ENCODE measurements at places on chromosomes 7 and 10.
A peak's percentile ranks its signal among the peaks of the same experiment; 100 is the strongest.

- no peak for DNase-seq
Observed at GRCh38 chr10:120741396-120741795, 109.8 kb upstream of the WDR11 start.

GRCh38 chr7:47326220-47326619 lies 255.7 kb downstream of the TNS3 start:
- DNase-seq, result no peak

- DNase-seq, result no peak
Observed at GRCh38 chr10:110330675-110331074, 26.0 kb upstream of the SMNDC1 start.

- no peak for DNase-seq
Observed at GRCh38 chr7:50714857-50715256, 67.8 kb downstream of the GRB10 start.

DNA sequence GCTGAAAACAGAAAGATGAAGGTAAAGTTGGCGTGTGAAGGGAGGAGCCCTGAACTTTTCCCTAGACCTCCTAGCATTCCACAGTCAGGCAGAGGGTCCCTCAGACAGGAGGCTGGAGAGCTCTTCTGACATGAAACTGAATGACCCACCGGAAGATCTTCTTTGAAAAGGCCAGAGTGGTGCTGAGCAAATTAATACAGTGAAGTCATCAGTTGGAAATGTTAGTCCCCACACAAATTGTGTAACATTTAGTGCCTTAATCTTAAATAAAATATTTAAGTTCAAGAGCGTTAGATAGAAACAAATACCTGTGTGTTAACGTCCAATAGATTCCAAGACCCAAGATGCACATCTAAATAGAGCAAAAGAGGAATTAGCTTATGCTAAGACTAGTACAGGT lies 49.0 kb upstream of the WNT16 start:
- DNase-seq, result no peak

- DNase-seq, result no peak
Observed at GRCh38 chr10:126242397-126243260, 145.6 kb downstream of the ADAM12 start.

GRCh38 chr7:117146511-117146910 lies 176.3 kb downstream of the WNT2 start:
- no peak for DNase-seq

DNA sequence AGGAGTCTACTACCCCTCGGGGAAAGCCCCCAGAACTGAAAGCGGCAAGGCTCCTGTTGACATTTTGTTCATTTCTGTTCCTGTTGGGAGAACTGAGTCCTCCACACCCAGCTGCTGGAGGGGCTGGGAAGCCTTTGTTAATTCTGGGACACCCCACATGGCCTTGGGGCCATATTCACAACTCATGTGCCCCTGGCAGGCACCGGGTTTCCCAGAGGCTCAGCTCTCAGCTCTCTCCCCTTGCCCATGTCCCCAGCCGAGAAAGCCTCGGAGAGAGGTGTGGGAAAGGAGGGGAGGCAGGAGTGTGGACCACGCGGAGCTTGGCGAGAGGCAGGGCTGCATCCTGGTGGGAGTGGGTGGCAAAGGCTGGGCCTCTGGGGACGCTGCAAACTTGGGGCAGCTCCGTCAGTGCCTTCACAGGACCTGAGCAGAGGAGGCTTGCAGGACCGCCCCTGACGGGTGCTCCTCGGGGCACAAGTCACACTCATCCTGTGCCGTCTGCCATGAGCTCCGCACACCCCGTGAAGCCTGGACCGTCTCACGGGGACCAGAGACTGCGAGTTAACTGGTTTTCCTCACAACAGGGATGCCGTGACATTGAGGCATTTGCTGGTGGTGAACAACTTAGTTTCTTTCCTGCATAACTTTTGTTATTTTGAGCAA lies 140.9 kb downstream of the DNAJB6 start:
- no peak for DNase-seq

DNA sequence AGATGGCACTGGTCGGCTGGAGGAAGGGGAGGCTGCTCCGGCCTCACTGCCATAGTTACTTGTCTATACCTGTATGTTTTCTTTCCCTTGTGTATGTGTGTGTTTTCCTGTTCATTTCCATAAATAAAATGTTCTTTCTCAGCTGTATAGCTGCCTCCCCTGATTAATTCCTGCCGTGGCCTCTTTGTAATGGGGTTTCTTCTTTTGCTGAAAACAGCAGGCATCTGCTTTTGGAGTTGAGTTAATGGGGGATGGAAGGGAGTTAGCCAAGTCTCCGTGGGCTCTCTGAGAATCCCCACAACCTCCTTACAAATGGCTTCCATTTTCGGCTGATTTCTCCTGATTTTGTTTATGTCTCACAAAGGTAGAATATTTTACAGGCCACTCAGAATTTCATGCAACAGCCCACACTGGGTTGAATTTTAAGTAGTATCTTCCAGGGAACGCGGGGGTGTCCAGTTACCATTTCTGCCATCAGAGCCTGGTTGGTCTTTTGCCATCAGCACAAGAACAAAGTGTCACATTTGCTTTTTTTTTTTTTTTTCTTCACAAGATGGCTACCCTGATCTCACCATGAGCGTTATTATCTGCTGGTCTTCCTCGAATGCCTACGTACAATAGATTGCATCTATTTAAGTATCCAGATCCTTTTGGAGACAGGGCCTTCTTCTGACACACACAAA lies 88.1 kb upstream of the NRP1 start:
- no peak for DNase-seq

GRCh38 chr7:120441850-120442249 lies 168.9 kb downstream of the KCND2 start:
- no peak for DNase-seq

DNA sequence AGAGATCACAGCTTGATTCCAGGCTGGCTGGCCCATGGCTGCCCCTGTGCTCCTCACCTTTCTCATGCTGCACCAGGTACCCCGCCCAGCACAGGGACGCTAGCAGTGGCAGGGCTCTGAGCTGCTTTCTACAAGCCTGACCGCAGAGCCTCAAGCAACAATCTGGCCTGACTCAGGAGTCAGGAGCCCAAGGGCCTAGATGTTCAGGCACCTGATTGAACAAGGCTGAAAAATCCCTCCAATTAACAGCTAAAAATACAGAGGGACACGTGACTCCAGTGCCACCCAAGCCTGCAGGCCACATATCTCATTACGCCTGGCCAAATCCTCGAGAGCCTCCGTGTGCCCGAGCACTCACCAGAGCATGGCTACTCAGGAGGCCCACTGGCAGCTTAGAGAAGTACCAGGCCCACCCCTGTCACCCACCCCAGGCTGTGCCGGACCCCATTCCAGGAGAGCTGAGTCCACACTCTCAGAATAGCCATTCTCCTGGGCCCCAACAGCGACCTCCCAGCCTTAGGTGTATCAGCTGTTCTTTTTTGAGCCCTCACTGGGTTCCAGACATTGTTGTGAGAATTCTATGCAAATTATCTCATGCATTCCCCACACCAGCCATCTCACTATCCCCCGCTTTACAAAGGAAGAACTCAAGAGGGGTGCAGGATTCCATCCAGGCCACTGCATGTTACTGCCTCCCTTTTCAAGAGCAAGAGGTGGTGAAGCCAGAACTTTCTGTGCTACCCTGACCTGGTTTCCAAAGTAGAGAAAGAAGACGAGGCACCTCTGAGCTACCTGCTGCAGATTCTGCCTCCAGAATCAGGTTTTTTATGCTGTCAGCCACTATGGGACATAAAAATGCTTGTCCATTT lies 98.3 kb downstream of the COL13A1 start:
- DNase-seq, result no peak

- no peak for DNase-seq
Observed at GRCh38 chr7:1457059-1457948, 2.0 kb downstream of the MICALL2 start.

DNA sequence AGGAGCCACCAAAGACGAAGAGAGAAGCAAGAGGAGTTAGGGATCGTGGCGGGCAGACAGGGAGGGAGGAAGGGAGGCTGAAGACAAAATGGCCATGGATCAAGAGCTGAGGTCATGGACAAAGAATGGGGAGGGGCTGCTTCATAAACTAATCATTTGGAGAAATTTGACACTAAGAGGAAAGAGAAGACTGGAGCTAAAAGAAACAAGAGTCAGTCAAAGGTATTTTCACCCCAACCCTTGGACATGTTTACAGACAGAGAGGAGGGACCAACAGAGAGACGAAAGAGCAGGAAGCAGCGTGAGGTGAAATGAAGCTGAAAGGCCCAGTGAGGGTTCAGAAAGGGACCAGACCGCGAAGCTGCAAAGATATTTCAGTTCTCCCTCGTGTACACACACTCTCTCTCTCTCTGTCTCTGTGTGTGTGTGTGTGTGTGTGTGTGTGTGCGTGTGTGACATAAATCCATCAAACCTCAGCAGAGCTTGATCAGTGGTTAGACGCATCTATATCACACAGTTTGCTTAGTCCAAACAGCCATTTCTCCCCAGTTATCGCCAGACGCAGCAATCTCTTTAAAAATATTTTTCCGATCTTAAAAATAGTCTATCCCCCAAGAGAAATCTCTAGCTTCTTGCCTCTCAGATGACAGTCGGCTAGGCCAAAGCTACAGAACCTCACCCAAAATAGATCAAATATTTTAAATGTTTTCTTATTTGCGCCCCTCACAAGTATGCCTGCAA lies 12.5 kb upstream of the CALD1 start:
- no peak for DNase-seq

DNA sequence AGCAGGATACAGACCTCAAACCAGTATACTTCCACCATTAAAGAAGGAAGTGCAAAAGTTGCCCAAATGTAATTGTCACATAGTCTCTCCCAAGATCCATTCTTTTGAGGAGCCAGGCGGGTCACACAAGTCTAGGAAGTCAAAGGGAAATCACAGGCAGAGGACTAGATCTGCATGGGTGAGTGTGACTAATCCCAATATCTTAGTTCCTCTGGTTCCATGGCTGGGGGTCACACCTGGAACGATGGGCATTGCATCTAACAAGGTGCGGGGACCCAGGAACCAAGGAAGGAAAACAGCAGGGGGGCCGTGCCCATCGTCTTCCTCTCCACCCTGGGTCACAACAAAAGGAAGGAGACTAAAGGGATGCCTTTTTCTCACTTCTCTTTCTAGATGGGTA lies 1138.8 kb downstream of the XPNPEP1 start:
- DNase-seq, result no peak

GRCh38 chr7:94396037-94396431 lies 1.3 kb downstream of the COL1A2 start:
- no peak for DNase-seq

DNA sequence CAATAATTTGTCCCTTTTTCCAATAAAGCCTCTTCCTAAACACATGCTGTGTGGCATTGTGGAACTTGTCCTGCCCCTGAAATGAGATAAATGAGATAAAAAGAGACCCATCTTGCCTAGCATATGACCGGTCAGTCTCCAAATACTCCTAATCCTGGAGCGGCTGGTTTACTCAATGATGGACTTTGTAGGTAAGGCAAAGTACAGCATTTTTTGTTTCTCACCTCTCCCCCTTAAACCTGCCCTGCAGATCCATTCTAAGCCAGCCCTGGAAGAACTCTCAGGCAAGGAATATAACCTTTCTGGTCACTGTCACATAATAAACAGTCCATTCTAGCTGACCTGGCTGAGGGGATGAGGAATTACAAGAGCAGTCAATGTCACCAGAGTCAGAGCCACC lies 110.7 kb downstream of the C1GALT1 start:
- no peak for DNase-seq

GRCh38 chr7:40221836-40222235 lies 87.0 kb downstream of the SUGCT start:
- no peak for DNase-seq

DNA sequence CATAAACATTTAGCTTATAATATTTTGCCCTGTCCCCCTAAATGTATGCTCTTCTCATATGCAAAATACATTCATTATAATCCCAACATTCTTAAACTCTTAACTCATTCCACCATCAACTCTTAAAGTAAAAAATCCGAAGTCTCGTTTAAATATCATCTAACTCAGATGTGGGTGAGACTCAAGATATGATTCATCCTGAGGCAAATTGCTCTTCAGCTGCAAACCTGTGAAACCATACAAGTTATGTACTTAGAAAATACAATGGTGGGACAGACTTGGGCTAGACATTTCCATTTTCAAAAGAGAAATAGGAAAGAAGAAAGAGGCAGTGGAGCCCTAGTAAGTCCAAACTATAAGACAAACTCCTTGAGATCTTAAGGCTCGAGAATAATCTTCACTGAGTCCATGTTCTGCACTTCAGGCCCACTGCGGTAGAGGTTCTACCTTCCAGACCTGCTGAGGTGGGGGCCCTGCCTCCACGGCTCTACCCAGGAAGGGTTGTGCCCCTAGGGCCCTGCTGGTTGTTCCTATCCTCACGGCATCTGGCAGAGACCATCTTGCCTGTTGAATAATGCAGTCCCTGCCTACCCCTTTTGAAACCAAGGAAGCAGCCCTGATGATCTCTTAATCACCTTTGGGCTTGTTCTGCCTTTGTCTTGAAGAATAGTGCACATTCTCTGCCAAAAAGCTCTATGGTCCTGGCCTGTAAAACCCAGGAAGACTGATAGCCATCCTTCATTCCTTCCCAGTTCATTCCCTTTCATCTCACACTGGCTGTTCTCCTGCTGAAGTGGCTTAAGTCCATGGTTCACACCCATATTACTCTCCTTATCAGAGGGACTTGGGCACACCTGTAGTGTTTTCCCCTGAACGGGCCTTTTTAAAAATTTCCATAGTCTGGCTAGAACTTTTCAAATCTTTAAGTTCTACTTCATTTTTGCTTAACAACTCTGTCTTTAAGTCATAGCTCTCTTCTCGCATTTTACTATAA lies 37.3 kb downstream of the INPP5F start:
- no peak for DNase-seq

GRCh38 chr10:33859319-33860022 lies 525.0 kb upstream of the NRP1 start:
- no peak for DNase-seq

GRCh38 chr10:118720685-118721538 lies 33.9 kb downstream of the CACUL1 start:
- no peak for DNase-seq

GRCh38 chr10:96714031-96714590 lies 6.2 kb downstream of the PIK3AP1 start:
- DNase-seq, result no peak

GRCh38 chr10:22434521-22434920 lies 89.2 kb downstream of the SPAG6 start:
- DNase-seq, result no peak

DNA sequence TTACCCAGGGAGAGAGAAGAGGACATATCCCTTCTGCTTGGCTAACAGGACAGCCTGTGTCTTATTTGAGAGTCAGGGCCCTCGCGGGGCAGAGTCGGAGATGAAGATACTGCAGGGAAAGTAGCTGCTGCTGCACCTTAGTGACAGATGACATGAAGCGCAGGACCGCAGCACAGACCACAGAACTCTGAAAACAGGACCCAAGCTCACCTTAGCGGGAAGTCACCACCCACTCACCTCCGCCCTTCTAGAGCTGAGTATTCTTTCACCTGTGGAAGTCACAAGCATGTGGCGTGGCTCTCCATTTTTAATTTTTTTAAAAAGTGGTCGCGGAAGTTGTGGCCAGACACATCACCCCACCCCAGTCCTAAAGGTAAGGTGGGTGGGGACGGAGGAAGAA lies 191.4 kb downstream of the FAM107B start:
- DNase-seq, result no peak

- DNase-seq, result peak; percentile 68
Observed at GRCh38 chr7:100632951-100633717, 8.2 kb downstream of the TFR2 start.
